NCI-H446 treated with DMSO at 0.1 percent for 48 hours (cell line): ENCODE measurements at places on chromosomes 5 and 9.

GRCh38 chr9:132547436-132547835, 35.0 kb upstream of the BARHL1 start:
- no peak for DNase-seq

DNA sequence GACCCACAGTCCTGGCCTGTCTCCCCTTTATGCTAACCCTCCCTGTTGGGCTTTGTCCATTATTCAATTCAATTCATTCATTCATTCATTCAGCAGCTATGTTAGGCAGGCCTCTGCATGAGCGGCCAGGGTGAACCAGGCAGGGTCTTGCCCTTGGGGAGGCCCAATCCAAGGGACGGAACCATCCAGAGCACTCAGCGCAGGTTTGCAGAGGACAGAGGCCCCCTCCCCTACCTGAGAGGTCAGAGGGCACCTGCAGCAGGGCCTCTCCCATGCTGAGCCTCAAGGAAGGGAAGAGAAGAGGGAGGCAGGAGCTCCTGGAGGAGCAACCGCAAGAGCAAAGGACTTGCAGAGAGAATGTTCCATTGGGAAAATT, 61.4 kb downstream of the C9orf50 start:
- no peak for DNase-seq

GRCh38 chr5:179321206-179321987, 23.9 kb downstream of the ADAMTS2 start:
- DNase-seq, result no peak

DNA sequence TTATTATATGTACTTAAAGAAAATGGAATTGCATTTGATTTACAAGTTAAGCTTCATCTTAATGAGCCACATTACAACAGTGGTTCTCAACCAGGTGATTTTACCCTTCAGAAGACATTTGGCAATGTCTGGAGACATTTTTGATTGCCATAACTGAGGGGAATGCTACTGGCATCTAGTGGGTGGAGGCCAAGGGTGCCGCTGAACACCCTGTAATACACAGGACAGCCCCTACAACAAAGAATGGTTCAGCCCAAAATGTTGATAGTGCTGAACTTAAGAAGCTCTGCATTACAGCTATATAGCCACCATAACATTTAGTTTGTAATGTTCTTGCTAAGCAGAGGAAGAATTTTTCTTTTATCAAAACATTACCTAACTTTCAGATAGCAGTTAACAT, 103.1 kb downstream of the PAM start:
- DNase-seq, result no peak

DNA sequence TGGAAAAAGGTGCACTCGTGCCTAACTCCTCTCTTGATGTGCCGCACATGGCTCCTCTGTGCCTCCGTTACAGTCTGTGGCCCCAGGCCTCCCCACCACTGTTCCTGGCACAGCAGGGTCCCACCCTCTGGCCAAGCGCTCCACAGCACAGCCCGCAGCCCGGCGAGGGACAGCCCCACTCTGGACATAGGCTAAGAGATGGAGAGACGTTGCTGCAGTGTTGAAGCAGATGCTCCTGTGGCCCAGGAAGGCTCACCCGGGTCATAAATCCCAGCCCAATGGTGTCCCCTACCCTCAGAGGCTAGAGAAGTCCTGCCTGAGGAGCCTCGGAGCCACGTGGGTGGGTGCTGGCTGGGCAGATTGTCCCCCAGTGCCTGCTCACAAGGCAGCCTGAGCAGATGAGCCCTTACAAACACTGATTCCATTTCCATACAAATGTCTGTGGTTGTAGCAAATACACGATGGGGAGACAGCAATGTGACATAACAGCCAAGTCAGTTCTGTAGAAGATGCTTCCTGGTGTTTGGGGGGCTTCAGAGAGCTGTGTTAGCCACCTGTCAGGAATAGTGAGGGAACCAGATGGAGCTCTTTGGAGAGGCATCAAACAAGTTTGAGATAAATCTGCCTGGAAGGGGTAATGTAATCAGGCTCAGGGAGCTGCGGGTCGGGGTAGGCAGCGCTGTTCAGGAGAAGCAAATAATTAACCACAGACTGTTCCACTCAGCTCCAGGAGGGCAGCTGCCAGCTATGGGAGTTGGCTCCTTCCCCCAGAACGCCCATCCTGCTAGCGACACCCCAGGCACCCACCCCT, 41.7 kb downstream of the C5orf15 start:
- peak; percentile 64 for DNase-seq

GRCh38 chr5:39846144-39846543, 421.4 kb upstream of the DAB2 start:
- no peak for DNase-seq

- DNase-seq, result no peak
Measured at GRCh38 chr5:171379961-171380360, 7.7 kb upstream of the NPM1 start.

- no peak for DNase-seq
Measured at GRCh38 chr5:122263352-122264030, 48.5 kb upstream of the SNCAIP start.

DNA sequence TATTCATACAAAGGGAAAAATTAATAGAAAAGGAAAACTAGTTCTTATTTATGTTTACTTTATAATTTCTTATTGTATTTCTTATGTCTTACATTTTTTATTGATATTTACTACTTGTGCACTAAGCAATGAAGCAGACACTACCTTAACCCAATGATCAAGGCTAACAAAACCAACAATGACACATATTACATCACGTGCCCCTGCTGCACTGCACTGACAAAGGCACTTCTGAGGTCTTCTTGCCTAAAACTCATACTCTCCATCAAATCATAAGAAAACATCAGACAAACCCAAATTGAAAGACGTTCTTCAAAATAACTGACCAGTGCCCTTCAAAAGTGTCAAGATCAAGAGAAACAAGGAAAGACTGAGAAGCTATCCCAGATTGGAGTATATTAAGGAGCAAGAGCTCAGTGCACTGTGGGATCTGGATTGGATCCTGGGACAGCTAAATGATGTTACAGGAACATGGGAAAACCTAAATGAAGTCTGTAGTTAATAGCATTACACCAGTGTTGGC, 230.9 kb downstream of the AUH start:
- no peak for DNase-seq

GRCh38 chr5:134604908-134605307, 27.7 kb downstream of the SAR1B start:
- no peak for DNase-seq

- no peak for DNase-seq
Measured at GRCh38 chr9:101705135-101705661, 33.2 kb downstream of the GRIN3A start.

GRCh38 chr5:90473396-90474234, 956 bp downstream of the MBLAC2 start:
- DNase-seq, result no peak

- no peak for DNase-seq
Measured at GRCh38 chr5:134209477-134210245, 16.2 kb downstream of the PPP2CA start.

DNA sequence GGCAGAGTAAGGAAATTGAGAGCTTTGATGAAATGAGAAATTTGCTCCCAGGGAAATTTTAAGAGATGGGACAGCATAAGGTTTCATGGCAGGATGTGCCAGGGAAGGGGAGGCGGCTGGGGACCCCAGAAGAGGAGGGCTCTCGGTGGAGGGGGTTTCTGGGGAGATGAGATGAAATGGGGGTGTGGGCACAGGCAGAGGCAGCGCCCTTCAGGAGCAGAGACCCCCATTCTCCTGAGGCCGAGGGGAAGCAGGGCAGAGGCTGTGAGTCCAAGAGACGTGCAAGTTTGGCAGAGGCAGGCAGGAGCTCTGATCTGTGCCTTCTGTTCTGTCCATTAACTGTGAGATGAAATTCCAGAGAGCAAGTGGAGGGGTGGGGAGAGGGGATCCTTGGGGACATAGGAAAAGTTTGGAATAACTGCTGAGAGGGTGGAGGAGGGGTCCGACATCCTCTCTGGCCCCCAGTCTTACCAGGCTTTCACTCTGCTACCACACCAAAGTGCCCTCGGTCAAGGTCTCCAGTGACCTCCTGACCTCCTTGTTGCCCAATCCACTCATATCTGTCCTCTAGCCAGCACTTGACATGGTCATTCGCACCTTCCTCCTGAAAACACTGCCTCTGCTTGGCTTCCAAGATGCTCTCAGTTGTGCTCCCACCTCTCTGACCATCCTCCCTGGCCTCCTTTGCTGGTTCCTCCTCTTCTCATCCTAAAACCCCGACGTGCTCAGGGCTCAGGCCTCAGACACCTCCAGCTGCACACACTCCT, 108.1 kb upstream of the MVB12B start:
- no peak for DNase-seq

DNA sequence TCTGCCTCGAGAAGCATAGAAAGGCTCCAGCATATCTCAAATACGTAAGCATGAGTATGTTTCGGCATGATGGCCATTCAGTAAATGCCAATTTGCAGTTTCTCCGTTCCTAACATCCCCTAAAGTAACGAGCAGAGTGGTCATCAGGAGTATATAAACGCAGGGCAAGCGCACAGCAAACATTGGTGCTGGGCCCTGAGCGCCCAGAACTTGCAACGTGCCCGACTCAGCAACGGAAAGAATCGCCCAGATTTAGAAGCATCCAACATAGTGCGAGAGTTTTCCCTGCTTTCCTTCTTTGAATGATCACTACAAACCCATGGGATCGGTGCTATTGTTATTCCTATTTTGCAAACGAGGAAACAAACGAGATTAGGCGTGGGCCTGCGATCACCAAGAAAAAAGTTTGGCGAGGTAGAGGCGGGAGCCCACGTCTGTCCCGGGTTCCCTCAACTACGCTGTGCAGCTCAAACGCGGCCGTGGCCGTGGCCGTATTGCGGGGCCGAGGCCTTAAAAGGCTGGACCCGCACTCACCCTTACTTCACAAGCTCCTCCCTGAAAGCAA, 505 bp downstream of the RPS14 start:
- no peak for DNase-seq
